Activated T-cell treated with anti-CD3 and anti-CD28 coated beads, Interleukin-2, amount 50 U/mL, for 1 hour (primary cell): ENCODE measurements at places on chromosomes 16 and 17.

DNA sequence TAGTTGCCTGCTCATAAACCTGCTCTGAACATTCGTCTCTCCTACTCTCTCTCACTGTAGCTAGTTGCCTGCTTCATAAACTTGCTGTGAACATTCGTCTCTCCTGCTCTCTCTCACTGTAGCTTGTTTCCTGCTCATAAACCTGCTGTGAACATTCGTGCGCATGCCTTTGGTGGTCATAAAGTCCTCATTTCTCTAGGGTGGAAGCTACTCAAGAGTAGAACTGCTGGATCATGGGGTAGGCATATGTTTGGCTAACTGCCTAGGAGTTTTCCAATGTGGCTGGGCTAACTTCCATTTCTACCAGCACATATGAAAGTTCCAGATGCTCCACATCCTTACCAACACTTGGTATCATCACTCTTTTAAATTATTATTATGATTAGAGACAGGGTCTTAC, 174.6 kb upstream of the RPH3AL start:
- no peak for DNase-seq

DNA sequence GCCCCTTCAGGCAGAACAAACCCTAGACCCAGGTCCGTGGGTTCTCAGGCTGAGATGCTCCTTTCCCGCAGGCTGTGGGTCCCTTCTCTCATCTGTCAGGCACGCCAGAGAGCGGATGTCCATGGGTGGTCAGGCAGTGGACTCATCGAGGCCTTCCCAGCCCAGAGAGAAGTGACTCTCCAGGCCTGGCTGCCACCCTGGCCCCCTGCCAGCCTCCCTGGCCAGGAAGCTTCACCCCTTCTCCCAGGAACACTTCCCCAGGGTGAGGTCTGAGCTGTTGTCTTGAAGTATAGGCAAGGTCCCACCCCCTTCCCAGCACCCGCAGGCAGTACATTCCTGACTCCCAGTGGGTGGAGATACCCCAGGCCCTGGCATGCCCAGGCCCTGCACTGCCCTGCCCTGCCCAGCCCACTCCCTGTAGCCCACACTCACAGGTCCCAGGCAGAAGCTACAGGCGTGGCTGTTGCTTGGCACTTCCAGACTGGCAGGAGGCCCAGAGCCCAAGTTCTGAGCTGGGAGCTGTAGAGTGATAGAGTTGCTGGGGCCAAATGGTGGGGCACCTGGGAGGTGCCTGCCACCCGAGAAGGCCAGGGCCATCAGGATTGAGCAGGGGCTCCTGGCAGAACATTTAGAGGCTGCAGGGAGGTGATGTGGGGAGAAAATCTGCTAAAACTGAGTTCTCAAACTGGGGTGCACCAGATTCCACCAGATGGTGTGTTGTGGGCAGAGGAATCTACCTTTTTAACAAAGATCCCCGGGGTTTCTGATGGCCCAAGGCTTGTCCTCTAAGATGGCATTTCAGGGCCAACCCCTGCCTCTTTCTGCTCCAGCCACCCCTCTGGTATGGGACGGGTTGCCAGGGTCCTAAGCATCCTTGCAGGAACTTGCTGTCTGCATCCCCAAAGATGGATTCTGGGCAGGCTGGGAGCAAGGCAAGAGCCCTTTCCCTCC, 6.7 kb downstream of the ITGA3 start:
- DNase-seq, result no peak

GRCh38 chr17:56125830-56126819, 27.1 kb upstream of the ANKFN1 start:
- DNase-seq, result no peak

- no peak for DNase-seq
These were observed 3.6 kb downstream of the PNMT start for GRCh38 chr17:39671651-39672521.

GRCh38 chr17:14762736-14763479, 462.0 kb downstream of the HS3ST3B1 start:
- no peak for DNase-seq
